ENCODE measurements at places on chromosomes 3 and 15.

GRCh38 chr15:44207643-44208042 is 12.6 kb upstream of the FRMD5 start:
- no peak for DNase-seq

DNA sequence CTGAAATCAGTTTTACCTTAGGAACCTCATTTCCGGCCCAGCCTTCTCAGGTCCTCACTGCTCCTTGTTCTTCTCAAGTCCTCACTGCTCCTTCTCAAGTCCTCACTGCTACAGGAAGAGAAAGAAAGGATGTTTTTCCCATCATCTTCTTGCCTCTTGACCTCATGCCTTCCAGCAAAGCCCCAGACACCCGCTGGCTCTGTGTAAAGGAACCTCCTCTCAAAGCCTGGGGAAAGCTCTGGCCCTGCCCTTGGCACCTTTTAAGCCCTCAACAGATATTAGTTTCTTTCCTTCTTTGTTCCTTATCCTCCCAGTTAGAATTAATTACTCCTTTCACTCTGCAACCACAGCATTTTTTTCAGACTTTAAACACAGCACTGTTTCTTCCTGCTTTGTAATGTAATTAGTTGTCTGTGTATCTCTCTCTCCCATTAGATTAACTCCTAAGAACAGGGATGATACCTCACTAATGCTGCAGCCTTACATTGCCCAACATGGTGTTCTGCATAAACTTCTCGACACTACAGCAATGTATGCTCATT is 4.0 kb upstream of the WDR49 start:
- DNase-seq: no peak

DNA sequence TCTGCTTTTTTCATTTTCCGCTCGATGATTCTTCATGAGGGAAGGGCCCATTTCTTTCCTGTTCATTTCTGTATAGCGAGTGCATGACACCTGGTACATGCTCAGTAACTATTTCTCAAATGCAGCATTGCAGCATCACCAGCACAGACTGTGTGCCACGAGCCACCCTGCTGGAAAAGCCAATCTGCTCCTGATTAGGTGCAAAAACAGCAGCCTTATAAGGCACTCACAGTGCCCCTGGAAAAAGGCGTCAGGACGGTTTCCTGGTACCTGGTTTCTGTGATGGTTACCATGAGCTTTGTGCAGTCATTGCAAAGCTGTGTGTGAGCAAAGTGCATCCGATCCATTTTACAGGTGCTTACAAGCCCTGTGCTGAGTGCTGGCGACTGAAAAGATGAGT is 15.8 kb downstream of the ST8SIA2 start:
- no peak for DNase-seq

- no peak for DNase-seq
Measured at GRCh38 chr3:128584412-128585020, 66.1 kb downstream of the RPN1 start.

- no peak for DNase-seq
Measured at GRCh38 chr15:65101891-65102708, 12.9 kb downstream of the UBAP1L start.

- no peak for DNase-seq
Measured at GRCh38 chr3:180265551-180265950, 228.8 kb upstream of the PEX5L start.
